ENCODE measurements at places on chromosomes 5 and 9.

GRCh38 chr5:56827049-56827448, 11.7 kb downstream of the MAP3K1 start:
- no peak for DNase-seq

GRCh38 chr5:134877159-134877558, 3.0 kb downstream of the TXNDC15 start:
- DNase-seq = no peak

DNA sequence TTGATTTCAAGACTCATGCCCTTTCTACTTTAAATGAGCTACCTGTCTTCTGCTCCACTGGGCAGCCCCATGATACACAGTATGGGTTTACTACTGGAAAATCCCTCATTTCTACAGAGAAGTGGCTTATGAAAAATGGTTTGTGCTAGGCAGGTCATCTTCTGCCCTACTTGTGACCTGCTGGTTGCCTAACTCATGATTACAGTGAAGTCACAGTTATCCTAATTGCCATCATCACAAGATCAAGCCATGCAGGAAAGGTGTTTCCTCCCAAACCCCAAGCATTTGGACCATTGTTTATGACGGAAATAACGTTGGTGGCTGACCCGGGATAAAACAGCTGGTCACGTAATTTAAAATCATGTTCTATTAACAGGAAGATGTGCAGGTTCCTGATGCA, 330.6 kb downstream of the ACTL7B start:
- no peak for DNase-seq

DNA sequence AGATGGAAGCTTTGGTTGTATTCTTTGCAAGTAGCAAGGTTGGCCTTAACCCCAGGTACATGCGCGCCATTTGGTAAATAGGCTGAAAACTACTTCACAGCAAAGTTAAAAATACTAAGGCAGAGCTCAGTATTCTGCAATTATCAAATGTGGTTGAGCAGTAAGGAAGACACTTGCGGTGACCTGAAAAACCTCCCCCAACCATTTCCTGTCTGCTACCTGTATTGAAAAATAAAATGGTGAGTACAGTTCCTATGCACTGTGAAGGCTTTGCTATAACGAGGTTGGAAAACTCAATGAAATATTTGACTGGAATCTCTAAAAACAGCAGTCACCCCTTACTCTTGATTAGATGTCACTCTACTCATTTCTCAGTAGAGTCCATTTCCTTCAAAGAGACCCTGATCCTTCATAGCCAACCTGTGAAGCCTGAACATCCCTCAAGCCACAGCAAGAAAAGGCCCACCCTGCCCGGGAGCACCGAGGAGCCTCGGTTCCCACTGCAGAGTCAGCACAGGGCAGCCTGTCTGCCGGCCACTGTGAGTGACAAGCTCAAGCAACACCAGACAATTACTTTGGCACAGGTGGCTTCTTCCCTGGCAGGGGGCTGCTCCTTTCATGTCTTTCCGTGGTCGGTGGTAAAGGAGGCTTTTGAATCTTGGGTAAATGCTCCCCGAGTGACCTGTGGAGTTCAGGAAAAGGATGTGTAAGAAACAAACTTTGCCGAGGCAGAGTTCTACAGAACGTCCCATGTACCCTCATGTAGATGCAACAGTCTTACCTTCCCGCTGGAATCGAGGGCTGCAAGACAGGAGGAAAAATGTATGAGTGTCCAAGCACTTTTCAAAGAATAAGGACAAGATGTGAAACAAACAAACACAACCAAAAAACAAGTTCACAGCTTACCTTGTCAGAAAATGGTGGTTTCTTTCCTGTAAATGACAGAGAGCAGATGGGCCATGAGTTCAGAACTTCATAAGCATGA, 29.6 kb downstream of the C5orf58 start:
- DNase-seq = no peak

DNA sequence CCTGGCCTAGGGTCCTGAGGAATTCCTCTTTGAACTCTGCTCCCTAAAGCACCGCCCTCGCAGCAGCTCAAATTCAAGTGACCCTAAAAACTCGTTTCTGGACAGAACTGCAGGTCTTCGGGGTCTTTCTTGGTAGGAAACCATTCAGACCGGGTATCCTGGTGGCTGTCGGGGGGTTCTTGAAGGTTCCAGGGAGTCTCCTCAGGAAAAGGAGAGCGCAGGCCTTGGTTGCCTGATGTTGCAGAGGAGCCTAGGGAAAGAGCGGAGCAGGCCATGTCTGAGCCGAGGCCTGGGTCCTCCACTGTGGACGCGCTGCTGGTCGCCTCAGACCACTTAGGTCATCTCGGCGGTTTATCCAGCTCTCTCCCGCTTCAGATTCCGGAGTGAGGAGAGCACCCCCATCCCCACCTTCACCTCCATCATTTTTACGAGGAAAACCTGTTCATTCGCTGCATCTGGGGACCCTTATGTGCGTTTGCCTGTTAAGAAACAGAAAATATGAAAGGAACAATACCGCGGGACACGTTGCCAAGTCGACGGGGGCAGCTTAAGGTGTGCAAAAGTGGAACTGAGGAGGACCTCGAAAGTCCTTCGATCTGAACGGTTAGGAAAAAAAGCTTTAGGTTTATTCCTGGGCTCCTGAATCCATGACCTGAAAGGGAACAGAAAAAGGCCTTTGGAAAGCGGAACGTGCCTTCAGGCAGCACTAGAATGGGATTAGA, 299.4 kb downstream of the PARP8 start:
- no peak for DNase-seq

DNA sequence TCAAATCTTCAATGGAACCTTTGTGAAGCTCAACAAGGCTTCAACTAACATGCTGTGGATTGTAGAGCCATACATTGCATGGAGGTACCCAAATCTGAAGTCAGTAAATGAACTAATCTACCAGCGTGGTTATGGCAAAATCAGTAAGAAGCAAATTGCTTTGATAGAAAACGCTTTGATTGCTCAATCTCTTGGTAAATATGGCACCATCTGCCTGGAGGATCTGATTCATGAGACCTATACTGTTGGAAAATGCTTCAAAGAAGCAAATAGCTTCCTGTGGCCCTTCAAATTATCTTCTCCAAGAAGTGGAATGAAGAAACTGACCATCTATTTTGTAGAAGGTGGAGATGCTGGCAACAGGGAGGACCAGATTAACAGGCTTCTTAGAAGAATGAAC, 54.7 kb upstream of the TTC39B start:
- no peak for DNase-seq

- peak; percentile 59 for DNase-seq
These were observed 63.6 kb downstream of the RNF180 start for GRCh38 chr5:64229163-64229774.

DNA sequence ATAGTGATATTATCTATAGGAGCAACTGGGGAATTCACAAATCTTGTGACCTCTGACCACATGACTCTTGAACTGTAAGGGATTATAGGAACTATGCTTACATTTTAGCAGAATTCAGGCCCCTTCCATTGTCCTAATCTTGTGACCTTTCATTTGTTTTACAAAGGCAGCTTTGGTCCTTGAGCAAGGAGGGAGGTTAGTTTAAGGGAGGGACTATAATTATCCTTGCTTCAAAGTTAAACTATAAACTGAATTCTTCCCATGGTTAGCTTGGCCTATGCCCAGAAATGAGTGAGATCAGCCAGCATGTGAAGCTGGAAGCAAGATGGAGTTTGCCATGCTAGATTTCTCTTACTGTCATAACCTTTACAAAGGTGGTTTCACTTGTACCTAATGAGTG, 51.2 kb downstream of the TARS1 start:
- DNase-seq = no peak

- no peak for DNase-seq
These were observed 105.8 kb downstream of the DAB2IP start for GRCh38 chr9:121757281-121757585.

- DNase-seq = no peak
These were observed 119.3 kb downstream of the GALNT10 start for GRCh38 chr5:154309805-154310204.

DNA sequence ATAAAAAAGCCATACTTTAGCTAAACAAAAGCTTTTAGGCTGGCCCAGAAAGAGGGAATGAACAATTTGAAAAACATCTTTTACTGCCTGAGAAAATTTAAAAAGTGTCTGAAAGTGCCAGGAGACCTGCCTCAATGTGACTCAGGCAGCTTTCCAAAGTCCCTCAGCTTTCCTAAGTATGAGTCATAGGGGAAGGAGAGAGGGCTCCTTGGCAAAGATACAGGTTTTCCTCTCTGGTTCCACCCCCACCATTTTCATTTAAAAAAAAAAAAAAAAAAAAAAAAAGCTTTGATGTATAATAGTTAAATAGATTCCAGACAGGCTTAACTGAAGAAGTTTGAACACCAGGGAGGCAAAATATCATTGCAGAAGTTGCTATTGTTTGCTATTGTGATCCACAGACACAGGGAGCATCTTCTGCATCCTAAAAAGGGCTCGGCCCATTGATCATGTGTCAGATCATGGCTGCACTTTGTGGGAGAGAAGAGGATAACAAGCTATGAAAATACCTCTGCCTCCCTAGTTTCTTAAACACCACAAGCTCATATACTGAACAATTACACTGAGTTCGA, 71.5 kb downstream of the MRPS27 start:
- no peak for DNase-seq

GRCh38 chr5:1666812-1667588, 132.6 kb downstream of the MRPL36 start:
- DNase-seq = peak; percentile 69

GRCh38 chr9:82883436-82883835, 179.5 kb downstream of the RASEF start:
- DNase-seq = no peak

DNA sequence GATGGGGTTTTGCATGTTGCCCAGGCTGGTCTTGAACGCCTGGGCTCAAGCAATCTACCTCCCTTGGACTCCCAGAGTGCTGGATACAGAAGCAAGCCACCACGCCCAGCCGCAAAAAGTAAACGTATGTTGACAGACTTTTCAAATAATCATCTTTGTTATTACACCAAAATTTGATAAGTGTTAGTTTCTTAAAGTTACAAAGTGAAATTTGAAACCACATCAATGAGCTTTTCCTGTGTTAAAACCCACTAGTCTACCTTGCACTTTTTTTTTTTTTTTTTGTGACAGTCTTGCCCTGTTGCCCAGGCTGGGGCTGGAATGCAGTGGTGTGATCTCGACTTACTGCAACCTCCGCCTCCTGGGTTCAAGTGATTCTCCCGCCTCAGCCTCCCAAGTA, 29.9 kb downstream of the SPACA9 start:
- DNase-seq = no peak

- DNase-seq = no peak
These were observed 107.0 kb downstream of the MELK start for GRCh38 chr9:36679710-36680109.

- DNase-seq = no peak
These were observed 491.0 kb upstream of the PIK3R1 start for GRCh38 chr5:67724412-67725135.

DNA sequence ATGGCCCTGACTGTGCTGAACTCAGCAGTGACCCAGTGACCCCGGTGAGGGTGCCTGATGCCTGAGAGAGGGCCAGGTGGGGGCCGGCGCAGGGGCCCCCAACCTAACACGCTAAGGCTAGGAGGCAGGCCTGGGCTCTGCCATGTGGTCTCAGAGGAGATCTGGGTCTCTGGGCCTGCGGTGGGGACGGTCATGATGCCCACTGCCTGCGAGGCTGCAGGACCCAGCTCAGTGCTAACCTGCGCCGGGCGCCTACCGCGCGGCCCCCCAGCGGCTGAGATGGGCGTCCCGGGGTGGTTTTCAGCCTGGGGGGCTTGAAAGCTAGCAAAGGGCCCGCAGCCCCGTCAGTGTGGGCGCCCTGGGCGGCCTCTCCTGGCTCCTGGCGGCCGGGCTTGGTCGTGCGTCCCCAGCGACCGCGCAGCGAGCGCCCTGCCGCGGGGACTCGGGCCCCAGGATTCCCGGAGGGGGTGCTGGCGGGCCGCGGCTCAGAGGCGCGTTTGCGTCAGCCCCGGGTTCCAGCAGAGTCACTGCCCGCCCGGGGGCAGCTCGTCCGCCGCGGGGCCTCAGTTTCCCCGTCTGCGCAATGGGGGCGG, 2.5 kb downstream of the EGFL7 start:
- no peak for DNase-seq

GRCh38 chr5:1464511-1464910, 19.3 kb upstream of the SLC6A3 start:
- DNase-seq = no peak

DNA sequence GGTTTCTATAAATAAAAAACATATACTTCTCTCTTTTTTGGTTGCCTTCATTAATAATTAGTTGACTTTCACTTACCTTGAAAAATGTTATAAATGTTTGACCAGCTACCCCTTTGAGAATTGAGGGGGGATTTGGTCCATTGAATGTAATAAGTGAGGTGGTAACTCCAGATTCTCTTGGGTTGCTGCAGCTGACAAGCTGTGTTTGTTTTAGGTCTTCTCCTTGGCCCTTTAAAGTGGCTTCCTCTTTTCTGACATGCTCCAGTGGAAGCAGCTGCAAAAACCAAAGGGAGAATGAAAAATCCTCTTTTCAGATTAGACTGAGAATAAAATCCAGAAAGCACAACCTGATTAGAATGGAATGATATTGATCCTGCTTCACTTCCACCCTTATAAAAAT, 410.5 kb downstream of the TMEM38B start:
- DNase-seq = no peak

GRCh38 chr9:21687351-21687750, 115.1 kb upstream of the MTAP start:
- no peak for DNase-seq

GRCh38 chr5:124289641-124290311, 456.7 kb downstream of the ZNF608 start:
- DNase-seq = no peak

DNA sequence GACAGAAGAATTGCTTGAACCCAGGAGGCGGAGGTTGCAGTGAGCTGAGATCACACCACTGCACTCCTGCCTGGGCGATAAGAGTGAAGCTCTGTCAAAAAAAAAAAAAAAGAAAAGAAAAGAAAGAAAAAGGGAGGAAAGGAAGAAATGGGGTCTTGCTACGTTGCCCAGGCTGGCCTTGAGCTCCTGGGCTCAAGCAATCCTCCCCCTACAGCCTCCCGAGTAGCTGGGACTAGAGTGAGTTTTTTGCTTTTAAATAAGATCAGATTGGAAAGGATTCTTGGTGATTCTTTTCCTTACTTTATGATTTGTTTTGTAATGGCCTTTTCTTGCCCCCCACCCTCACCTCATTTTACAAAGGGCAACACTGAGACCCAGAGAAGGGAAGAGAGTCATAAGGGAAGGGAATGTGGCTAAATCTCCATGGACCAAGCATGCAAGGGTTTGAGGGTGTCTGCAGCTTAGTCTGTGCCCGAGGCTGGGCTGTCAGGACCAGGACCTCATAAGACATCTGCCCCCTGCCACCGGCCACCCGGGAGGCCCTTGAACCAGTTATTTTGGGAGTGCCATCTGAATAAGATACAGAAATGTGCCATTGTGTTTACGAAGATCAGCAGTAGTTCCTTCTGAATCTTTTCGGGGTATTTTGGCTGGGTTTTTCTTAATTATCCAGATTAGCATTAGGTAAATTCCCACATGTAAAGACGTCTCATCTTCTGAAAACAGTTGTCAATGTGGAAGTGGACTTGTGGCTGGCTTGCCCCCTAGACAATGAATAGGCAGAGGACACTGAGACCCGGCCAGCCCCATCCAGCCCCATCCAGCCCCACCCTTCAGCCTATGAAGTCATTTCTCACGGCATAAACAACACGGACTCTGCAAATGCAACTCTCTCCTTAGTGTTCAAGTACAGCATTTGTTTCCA, 44.5 kb upstream of the GRHPR start:
- no peak for DNase-seq
